Fibroblast of the aortic adventitia (primary cell): ENCODE measurements at places on chromosomes 12 and 14. TPM values are rescaled to one million over a fixed set of nuclear protein-coding genes. Genes with fewer than 3 reads are reported as not detected.

KLRC4 gene
- total RNA-seq = not detected in 2 replicates

CCDC175 gene
- total RNA-seq = not detected in 2 replicates

DNA sequence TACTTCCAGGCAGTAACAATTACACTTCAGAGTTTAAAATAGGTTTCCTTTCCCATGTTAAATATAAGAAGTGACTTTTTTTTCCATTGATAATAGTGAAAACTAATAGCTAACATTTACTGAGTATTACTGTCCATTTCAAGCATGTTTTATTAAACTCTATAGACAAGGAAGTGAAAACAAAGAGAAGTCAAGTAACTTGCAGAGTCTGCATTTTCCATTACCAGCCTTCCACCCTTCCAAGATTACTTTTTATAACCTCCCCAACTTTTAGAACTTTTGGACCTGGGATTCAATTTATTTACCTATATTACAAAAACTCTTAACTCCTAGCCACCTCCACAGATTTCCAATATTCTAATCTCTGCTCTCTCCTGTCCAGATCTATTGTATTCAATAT, 67.7 kb downstream of the SEC23A start:
- no peak for DNase-seq

DNA sequence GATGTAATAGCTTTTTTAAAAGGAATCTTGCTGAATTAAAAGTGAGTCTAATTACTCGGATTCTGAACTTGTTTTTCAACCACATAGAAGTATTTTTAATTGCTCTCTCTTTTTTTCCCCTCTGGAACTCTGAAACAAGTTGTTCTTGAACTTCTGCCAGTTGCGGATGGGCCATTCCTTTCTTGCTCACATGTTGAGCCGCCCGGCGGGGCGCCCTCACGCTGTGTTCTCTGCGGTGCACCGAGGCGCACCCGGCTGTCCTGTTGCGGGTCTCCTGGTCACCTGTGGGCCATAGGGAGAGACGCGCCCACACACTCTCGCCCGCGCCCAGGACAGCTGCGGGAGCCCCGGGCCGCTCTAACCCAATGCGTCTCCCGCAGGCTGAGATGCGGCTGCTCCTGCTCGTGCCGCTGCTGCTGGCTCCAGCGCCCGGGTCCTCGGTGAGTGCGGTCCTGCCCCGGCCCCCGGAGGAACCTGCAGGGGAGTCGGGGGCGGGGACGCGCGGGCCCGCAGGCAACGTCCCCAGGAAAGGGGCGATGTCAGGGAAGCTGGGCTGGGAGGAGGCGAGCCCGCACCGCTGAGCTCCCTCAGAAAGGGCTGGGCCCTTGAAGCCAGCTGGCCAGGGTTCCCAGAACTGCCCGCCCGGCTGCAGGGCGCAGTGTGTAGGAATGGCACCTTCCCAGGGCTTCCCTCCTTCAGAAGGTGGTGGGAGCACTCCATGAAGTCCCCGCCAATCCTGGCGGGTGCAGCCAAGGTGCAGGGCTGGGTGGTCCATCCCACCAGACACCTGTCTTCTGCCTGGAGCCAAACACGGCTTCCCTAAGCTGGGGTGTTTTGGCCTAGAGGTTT, 2.3 kb downstream of the PAPLN start:
- peak; percentile 63 for DNase-seq
